ENCODE measurements at places on chromosomes 16 and 17.

GRCh38 chr17:417691-418420, 65.2 kb upstream of the RPH3AL start:
- no peak for DNase-seq

DNA sequence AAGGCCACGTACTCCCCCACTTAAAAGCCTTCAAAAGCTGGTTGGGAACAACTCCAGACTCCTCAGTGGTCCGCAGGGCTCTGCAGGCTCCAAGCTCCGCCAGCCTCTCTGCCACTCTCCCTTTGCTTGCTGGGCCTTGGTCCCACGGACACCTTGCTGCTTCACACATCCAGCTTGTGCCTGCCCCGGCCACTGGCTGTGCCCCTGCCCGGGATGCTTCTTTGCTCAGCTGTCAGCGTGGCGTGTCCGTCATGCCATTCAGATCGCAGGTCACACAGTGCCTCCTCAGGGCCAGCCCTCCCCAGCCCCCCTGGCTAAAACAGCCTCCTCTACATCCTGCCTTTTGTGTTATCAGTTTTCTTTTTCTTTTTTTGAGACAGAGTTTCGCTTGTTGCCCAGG, 11.8 kb downstream of the ASPHD1 start:
- no peak for DNase-seq

GRCh38 chr17:19651451-19652238, 3.1 kb downstream of the ALDH3A2 start:
- DNase-seq: no peak

DNA sequence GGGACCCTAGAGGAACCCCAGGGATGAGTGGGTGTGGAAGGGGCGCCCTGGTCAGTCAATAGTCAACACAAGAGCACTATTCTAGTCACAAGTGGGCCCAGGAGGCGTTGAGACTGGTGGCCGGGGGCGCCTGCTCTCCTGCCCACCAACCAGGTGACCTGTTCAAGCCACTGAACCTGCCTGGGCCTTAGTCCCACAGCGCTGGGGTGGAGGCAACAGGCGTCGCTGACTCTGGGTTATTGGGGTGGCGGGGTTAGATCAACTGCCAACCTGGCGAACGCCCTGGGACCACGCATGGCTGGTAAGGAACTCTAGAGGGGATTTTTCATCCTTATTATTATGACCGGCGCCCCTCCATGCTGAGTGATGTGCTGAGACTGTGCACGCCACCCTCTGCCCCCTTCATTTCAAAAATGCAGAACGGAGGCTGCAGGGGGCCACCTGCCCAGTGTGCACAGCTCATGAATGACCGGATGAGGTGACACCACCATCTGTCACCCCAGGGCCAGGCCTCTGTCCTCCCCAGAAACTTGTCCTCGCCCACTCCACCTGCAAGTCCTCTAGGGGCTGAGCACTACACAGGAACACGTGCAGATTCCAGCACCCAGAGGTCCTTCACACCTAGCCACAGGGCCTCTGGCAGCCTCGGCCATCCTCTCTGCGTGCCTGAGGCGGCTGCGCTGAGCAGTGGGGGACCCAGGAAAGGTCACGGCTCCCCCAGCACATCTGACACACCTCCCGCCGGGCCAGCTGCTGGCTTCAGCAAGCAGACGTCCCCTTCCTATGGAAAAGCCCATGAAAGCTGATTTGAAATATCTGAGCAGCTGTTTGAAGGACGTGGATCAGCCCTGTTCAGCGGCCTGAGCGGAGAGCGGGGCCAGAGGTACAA, 51.6 kb upstream of the DNAH17 start:
- DNase-seq: no peak

DNA sequence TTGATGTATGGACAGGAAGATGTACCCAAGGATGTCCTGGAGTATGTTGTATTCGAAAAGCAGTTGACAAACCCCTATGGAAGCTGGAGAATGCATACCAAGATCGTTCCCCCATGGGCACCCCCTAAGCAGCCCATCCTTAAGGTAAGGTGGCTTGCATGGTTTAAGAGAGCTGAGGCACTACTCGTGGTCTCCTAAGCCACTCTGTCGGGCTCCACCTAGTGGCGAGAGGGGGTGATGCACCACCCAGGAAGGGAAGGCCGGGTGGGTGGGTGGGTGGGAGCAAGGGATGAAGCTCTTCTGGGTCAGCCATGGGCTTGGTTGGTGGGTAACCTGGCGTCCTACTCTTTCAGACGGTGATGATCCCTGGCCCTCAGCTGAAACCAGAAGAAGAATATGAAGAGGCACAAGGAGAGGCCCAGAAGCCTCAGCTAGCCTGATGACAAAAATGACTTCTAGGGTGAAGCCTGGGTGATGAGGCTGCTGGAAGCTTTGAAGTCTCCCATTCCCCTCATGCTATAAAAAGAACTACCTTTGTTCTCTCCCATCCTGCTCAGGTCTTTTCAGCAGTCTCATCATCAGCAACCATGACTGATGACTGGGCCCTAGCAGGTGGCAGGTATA, 21.5 kb downstream of the GPR179 start:
- DNase-seq: no peak

GRCh38 chr17:13931111-13931526, 138.2 kb upstream of the COX10 start:
- peak; percentile 30 for DNase-seq

GRCh38 chr17:70187383-70187782, 18.1 kb downstream of the KCNJ2 start:
- DNase-seq: peak; percentile 3

DNA sequence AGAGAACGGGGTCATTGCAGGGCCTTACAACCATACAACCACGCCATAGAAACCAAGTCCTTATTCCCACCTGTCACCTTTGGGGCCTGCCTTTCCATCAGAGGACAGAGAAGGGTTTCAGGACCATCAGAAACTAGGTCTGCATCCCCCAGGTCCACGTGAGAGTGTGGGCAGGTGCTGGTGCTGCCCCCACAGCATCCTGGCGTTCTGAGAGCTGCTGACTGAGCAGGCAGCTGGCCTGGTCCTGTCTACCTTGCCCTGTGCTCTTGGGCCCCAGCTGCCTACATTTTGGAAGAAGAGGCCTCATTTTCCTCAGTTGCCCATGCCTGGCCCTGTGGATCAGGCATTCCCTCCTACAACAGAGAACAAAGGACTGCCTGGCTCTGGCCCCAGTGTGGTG, 21.6 kb downstream of the ZNF276 start:
- no peak for DNase-seq

DNA sequence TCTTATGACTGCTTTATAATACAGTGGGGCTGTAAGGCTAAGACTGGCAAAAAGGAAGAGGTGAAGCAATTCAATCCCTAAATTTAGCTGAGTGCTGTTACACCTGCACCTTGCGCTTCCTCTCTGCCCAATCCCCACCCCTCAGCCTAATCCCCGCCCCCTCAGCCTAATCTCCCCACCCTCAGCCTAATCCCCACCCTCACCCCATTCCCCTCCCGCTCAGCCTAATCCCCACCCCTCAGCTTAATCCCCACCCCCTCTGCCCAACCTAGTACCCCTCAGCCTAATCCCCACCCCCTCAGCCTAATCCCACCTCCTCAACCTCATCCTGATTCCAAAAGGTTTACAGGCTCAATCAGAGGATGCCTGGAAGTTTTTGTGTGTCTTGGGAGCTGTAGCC, 155.5 kb downstream of the PMP22 start:
- no peak for DNase-seq

DNA sequence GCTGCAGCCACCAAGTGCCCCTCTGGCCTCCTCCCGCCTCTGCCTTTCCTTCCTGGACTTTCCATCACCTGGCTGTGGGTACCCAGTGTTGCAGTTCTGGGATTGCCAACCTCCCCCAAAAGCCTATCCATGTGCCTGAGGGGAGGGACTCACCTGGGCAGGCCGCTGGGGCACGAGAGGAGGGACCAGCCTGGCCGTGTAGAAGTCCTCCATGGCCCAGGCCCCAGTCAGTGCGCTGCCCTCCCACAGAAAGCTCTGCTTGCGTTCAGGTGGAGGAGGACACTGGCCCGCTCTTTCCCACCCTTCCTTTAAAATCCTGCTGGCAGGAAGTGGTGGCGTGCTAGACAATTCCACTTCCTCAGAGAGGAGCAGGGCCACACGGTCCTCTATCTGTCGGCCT, 14.2 kb downstream of the SLX4 start:
- no peak for DNase-seq

GRCh38 chr16:79716645-79717332, 116.3 kb upstream of the MAF start:
- no peak for DNase-seq

DNA sequence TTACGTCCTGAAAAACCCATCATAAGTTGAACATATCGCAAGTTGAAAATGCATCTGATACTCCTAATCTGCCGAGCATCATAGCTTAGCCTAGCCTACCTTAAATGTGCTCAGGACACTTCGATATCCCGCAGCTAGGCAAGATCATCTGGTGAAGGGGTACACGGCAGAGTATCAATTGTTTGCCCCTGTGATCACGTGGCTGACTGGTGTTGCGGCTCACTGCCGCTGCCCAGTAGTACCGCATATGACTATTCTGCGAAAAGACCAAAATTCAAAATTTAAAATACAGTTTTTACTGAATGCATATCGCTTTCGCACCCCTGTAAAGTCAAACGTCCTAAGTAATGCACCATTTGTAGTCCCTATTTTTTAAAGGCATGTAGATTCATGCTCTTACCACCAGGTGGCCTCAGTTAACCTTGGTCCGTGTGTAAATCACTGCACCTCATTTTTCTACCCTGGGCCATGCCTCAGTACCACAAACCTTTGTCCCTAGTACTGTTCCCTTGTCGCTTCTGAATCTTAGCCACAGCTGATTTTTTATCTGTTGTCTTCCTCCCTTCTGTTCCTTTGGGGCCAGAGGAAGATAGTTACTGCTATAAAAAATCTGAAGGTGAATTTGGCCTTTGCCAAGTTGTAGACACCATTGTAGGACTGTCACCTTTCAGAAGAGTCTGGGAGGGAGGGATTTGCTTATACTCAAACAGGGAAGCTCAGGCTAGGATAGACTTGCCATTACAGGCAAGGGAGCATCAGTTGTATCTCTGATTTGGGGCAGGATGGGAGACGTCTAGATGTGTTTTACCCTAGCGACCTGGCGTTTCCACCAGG, 34.4 kb downstream of the WWP2 start:
- DNase-seq: no peak

DNA sequence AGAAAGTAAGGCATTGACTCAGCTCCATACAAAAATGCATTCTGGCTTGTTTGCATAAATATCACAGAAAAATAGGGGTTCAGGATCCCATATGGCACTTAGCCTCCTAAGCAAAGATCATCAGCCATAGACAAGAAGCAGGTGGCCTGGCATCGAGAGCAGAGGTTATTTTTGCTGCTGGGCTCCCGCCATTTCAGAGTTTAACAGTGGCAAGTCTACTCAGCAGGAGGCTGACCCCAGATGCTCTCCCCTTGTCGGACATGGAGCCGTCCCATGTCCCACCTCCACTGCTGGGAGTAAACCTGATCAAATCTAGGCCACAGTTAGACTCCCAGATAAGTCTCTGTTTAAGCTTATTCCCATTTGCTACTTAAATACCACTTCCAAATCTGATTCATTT, 269.1 kb downstream of the FTO start:
- DNase-seq: no peak

DNA sequence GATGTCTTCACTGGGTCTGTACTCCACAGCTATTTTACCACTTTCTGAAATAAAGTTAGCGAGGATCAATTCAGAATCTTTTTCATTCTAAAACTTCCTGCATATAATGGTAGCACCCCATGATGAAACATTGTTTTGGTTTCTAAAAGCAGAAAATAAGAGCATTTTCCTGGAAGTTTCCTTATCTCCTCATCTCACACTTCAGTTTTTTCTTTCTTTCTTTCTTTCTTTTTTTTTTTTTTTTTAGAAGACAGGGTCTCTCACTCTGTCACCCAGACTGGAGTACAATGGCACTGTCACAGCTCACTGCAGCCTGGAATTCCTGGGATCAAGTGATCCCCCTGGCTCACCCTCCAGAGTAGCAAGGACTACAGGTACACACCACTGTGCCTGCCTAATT, 10.3 kb downstream of the RDM1 start:
- no peak for DNase-seq

GRCh38 chr16:70526403-70526802, 2.8 kb downstream of the SF3B3 start:
- DNase-seq: no peak

DNA sequence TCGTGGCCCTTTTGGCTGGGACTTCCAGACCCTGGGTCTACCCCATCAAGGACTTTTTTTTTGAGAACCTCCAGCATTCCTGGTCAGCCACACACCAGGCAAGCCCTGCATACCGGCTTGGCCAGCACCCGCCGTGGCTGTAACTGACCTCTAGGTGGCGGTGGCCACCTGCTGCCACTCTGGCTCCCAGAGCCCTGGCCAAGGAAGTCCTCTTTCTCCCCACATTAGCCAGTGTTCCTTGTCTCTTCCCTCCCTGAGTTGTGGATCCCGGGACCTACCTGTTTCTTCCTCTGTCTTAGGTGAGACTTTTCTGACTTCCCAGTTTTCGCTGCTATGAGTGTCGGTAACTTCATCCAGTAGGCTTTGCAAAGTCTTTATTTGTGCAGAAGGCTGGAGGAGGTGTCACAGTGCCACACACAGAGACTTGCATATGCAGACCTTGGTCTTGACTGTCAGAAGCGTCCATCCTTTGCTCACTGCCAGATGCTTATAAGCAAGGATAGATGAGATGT, 348.3 kb downstream of the CPPED1 start:
- DNase-seq: no peak

DNA sequence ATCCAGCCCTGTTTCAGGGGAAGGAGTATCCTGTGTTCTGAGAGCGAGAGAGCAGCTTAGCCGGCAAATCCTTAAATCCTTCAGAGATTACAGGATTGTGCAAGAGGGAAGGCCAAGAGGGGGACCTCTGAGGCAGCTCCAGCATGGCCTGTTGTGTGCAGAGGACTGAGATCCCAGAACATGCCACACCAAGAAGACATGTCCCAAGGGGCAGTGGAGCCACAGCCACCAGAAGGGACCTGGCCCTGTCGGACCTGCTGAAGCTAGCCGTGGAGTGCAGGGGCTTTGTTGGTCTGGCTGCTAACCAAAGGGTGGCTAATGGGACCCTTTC, 1.6 kb upstream of the MRC2 start:
- no peak for DNase-seq

GRCh38 chr16:67748834-67749233, 29.7 kb upstream of the GFOD2 start:
- DNase-seq: no peak

- no peak for DNase-seq
Observed at GRCh38 chr17:7179317-7180254, at the start of gene ASGR1. Gene ASGR1, minus strand, starts transcription at chr17:7179370. Its CDS starts 807 bp downstream, at chr17:7178563.

GRCh38 chr17:6427279-6427781, 7.6 kb downstream of the AIPL1 start:
- DNase-seq: no peak

DNA sequence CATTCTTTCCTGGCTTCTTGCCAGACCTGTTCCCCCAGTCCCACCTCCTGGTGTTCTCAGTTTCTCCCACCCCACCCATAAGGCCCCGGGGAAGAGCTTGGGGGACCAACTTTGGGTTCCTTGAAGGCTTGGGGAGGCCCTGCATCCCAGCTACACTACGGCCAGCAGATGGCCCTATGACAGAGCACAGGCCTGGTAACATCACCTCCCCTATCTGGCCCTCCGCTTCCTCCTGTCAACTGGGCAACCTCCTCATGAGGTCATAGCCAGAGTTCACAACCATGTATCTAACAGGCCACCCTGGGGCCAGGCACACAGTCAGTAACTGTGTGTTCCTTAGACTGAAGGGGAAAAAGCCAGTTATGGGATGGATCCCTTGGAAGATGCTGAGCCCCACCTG, 31.4 kb downstream of the MYO15A start:
- no peak for DNase-seq
